ENCODE measurements at places on chromosomes 1 and 21. TPM values are rescaled to one million over a fixed set of nuclear protein-coding genes. Genes with fewer than 3 reads are reported as not detected.

KCNN3 gene
- 0.99 TPM for total RNA-seq

NBPF20 gene
- 1.8 TPM for total RNA-seq

ZNF496 gene
- total RNA-seq: 15.3 TPM

ERMAP gene
- 6.1 TPM for total RNA-seq

KLF17 gene
- total RNA-seq: not detected

CHTOP gene
- 15.5 TPM for total RNA-seq

CYP4A22 gene
- total RNA-seq: not detected

HFM1 gene
- total RNA-seq: 0.20 TPM

VHLL gene
- total RNA-seq: 0.20 TPM

CHIA gene
- total RNA-seq: not detected

C1orf56 gene
- 0.87 TPM for total RNA-seq

OR2L13 gene
- not detected for total RNA-seq

RUNX3 gene
- not detected for total RNA-seq

FMO1 gene
- not detected for total RNA-seq

COL16A1 gene
- total RNA-seq: 0.79 TPM

HES5 gene
- not detected for total RNA-seq

HMGCL gene
- 37.3 TPM for total RNA-seq

HLX gene
- total RNA-seq: 1.4 TPM

LRRC71 gene
- total RNA-seq: under 0.01 TPM

WNT9A gene
- total RNA-seq: 0.87 TPM

TNFRSF4 gene
- 1.5 TPM for total RNA-seq

SLC30A10 gene
- under 0.01 TPM for total RNA-seq

NBPF8 gene
- total RNA-seq: 3.2 TPM

CELA2B gene
- not detected for total RNA-seq

ANGPTL1 gene
- total RNA-seq: 0.22 TPM

AP4B1 gene
- total RNA-seq: 17.5 TPM

CD1E gene
- total RNA-seq: not detected

ARTN gene
- total RNA-seq: not detected

TNFRSF9 gene
- total RNA-seq: under 0.01 TPM

AMY1C gene
- total RNA-seq: not detected

TRIM46 gene
- total RNA-seq: 1.2 TPM

C1orf53 gene
- 3.4 TPM for total RNA-seq

C1orf94 gene
- not detected for total RNA-seq

UCK2 gene
- total RNA-seq: 50.8 TPM

Measured in lung microvascular endothelial cell (primary cell).